Fibroblast of lung (primary cell): ENCODE measurements at places on chromosomes 16 and 17.

DNA sequence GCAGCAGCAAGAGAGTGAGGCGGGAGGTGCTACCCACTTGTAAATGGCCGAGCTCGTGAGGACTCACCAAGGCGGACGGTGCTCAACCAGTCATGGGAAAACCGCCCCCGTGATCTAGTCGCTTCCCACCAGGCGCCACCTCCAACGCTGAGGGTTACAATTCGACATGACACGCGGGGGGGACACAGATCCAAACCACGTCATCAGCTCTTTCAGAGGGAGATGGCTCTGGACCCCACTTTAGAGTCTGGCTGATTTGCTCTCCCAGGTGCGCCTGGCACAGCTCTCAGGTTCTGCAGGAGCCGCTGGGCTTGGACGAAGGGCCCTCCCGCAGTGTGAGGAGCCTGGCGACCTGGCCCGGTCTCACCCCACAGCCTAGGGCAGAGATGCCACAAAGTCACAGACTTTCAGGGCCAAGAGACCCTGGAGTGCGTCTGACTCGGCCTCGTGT is 21.1 kb upstream of the DOC2B start:
- no peak for DNase-seq

DNA sequence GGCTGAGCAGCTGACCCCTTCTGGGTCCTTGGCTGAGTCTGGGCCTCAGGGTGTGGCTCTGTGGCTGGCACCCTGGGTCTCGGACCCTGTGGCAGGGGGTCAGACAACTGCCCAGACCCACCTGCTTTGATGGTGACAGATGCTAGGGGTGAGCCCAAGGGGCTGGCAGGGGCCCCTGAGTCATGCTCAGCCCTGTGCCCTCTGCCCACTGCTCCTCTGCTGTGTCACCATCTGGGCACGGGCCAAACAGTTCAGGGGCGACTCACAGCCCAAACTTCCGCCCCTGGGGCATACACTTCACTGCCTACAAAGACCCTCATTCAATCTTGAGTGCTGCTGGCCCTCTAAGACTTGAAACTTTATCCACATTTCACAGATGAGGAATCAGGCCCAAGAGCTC is 5.7 kb downstream of the ADGRG1 start:
- DNase-seq = no peak

GRCh38 chr16:83928341-83929055 is 24.5 kb upstream of the OSGIN1 start:
- peak; percentile 72 for DNase-seq

DNA sequence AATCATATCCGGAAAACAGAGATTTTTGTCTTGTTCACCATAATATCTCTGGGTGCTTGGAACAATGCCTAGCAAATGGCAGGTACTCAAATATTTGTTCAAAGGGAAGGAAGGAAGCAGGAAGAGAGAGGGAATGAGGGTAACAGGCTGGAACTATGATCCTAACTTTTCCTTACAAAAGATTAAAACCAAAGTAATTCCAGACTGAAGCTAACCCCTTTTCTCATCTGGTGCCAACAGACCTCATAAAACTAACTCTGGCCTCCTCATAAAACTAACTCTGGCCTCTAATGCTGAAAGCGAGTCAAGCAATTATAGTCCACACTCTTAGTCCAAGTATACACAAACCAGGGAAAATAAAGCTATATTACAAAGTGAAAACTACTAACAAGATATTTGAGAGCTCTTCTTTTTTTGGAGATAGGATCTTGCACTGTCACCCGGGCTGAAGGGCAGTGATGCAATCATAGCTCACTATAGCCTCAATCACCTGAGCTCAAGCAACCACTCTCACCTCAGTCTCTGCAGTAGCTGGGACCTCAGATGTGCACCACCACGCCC is 84.6 kb downstream of the KANSL1 start:
- no peak for DNase-seq

DNA sequence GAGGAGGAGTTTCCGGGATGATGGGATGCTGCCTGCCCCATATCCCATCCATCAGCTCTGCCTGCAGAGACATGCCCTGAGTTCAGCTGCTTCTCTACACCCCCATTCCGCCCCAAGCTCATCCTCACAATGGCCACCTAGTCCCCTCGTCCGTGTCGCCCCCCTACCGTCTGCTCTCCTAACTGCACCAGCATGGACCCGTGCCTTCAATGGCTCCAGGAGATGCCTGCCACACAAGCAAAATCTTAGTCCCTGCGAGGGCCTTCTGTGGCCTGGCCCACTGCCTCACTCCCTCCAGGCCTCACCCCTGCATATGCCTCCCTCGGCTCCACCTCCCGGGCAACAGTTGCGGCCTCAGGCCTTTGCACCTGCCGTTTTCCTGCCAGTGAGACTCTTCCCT is 1.8 kb upstream of the TELO2 start:
- DNase-seq = no peak

DNA sequence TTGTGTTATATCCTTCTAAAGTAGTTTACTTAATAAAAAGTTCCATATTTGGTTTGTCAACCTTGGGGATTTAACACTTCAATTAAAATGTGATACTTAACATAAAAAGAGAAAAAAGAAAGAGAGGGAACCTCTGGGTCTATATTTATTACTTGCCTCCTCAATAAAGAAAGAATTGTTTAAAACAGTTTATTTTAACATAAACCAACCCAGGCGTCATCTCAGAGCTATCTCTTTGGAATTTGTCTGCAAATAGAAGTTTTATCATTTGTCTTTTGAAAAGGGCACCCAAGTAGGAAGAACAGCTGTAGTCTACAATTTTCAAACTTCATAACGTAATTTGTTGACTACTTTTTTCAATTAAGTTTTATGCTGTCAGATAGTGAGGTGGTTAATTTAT is 364.1 kb downstream of the KCNJ2 start:
- DNase-seq = no peak

- no peak for DNase-seq
Measured at GRCh38 chr17:49280061-49280460, 49.5 kb upstream of the PHOSPHO1 start.

DNA sequence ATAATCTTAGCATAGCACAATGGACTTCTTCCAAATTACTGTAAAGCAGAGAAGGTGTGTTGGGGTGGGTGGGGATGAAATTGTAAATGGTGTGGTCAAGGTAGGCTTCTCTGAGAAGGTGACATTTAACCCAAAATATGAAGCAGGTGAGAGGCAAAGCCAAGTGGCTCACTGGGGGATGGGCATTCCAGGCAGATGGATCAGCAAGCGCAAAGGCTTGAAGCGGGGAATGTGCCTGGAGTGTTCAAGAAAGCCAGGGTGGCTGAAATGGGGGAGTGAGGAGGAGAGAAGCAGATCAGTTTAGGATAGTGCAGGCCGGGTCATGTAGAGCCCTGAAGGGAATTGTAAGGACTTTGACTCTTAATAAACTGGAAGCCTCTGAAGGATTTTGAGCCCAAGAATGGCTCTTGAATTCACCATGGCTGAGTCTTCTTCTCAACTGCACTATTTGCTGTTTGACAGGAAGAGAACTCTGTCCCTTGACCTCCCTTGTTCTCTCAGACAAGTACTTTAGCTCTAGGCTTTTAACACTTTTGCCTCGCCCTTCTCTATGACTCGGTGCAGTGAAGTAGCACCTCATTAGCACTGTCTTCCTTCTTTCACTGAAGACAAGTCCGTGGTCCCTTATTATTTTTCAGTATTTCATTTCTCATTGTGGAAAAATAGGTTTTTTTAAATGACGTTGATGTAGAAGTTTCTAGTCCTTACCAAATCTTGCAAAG is 14.7 kb downstream of the CACNG3 start:
- DNase-seq = no peak

DNA sequence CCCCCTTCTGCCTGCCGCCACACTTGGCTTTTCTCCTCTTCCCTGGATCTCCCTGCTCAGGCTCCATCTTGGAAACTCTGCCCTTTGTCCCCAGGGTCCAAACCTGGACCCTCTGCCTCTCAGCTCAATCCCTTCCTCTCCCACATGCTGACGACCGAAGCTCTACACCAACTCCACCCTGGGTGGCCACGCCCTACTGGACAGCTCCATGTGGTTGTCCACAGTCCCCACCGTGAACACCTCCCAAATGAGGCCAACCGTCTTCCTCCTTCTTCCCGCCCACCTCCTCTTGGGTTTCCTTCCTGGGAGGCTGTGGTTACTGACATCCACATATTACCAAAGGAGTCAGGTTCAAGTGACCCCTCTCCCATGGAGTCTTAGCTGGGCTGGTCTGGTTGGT is 22.6 kb upstream of the MLKL start:
- no peak for DNase-seq

DNA sequence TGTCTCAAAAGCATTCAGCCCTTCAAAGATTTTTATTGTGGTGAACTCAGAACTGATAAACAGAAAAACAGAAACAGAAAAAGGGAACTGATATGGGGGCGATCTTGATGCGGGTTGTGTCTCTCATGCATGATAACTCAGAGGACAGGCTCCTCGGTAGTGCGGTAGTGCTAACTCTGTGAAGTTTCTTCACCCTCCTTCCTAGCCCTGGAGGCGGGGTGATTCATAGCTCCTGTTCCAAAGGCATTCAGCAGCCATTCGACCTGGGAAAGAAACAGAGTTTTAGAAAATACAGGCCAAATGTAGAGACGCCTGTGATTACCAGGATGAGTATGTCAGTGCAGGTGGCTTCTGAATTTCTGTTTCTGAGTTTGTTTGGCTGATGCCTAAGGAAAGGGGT is 5.5 kb upstream of the MAF start:
- peak; percentile 58 for DNase-seq
